Hippocampal formation (tissue), 2 donors: ENCODE measurements at places on chromosomes 6 and 20.

- peak; percentile 91 for DNase-seq
These were observed at the start of gene PPIL1 for GRCh38 chr6:36874443-36875249. Gene PPIL1, minus strand, starts transcription at chr6:36874803. Its CDS starts 31 bp downstream, at chr6:36874772.

GRCh38 chr20:62953839-62954703 lies 1.6 kb downstream of the SLC17A9 start:
- peak; percentile 54 for DNase-seq

DNA sequence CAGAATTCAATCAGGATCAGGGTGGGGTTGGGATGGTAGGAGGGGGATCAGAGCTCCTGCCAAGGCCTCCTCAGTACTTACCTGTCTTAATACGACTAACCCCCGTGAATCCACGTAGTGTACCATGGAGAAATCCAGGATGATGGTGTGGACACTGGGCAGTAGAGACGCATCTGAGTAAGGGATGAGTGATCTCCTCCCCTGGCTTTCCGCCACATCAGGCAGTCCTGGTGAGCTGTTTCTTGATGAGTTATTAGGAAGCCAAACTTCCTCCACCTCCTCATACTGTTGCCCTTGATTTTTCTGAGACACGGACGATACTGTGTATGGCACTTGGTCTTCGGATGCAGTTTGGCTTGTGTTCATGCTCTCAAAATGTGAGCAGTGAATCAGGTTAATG lies 34.2 kb upstream of the SRPK1 start:
- DNase-seq: no peak

GRCh38 chr6:133040094-133040802 lies 200.9 kb upstream of the EYA4 start:
- DNase-seq: no peak

DNA sequence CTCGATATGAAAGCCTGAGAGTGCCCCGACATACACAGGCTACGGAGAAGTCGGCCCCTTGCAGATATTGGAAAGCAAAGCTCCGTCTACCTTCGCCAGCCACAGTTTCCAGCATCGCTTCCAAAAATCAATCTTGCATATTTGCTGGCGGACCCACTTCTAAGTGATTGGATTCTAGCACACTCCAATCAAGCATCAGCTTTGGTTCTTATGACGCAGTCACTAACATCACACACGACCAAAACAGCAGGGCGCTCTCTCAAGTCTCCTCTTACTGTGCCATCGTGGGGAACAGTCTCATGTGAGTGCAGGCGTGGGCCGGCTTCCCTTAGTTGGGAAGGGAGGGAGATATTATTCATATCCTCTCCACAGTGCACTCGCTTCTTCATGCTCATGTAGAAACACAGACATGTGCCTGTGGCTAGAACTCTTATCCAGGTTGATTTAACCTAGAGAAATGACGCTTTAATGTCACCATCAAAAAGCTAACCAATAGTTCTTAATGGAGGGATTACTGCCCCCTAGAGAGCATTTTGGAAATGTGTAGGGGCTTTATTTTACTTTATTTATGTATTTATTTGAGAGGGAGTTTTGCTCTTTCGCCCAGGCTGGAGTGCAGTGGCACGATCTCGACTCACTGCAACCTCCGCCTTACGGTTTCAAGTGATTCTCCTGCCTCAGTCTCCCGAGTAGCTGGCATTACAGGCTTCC lies 229.8 kb downstream of the SOD2 start:
- no peak for DNase-seq

DNA sequence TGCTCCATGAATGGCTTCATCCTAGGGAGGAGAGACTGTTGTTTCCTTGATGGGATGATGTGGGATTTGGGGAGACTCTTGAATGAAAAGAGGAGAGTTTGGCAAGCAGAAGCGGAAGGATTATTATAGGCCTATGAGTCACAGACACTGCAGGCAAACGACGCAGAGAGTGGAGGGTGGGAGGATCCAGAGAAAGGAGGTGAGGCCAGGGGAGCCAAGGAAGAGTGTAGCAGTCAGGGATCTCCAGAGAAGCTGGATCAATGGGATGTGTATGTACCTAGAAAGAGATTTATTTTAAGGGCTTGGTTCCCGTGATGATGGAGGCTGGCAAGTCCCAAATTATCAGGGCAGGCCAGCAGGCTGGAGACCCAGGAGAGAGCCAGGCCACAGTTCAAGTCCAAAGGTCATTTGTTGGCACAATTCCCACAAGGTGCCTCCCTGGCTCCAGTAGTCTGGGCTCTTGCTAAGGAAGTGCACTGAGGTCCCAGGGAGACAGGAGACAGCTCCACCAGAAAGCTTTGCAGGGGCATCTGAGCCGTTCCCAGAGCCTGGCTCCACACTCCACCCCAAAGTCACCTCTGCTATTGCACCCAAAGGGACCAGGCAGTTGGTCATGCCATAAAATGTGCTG lies 76.0 kb downstream of the ADTRP start:
- DNase-seq: no peak

DNA sequence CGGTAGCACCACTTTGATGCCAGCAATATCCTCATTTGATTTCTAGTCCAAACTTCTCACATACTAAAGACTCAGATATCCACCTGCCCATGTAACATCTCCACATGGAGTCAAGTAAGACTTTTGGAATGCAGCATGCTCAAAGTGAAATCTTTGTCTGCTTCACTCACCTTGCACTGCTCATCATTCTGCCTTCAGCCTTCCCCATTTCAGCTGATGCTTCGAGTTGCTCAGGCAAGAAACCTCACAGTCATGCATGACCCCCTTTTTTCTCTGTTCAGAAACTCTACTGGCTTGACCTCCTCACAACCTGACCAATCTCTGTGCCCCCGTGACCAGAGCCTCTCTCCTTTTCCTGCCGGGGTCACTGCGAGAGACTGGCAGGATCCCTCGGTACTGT lies 41.0 kb upstream of the KIF25 start:
- DNase-seq: no peak

GRCh38 chr6:120378582-120379220 lies 955.6 kb downstream of the TBC1D32 start:
- no peak for DNase-seq

GRCh38 chr6:159311618-159312017 lies 142.4 kb downstream of the FNDC1 start:
- DNase-seq: no peak

- DNase-seq: no peak
These were observed 193.2 kb upstream of the COL21A1 start for GRCh38 chr6:56440551-56440981.

- DNase-seq: no peak
These were observed 16.7 kb upstream of the OLIG3 start for GRCh38 chr6:137510923-137511322.
